Hippocampal formation (tissue), 2 donors: ENCODE measurements at places on chromosomes 3 and 15.
A peak's percentile ranks its signal among the peaks of the same experiment; 100 is the strongest.

DNA sequence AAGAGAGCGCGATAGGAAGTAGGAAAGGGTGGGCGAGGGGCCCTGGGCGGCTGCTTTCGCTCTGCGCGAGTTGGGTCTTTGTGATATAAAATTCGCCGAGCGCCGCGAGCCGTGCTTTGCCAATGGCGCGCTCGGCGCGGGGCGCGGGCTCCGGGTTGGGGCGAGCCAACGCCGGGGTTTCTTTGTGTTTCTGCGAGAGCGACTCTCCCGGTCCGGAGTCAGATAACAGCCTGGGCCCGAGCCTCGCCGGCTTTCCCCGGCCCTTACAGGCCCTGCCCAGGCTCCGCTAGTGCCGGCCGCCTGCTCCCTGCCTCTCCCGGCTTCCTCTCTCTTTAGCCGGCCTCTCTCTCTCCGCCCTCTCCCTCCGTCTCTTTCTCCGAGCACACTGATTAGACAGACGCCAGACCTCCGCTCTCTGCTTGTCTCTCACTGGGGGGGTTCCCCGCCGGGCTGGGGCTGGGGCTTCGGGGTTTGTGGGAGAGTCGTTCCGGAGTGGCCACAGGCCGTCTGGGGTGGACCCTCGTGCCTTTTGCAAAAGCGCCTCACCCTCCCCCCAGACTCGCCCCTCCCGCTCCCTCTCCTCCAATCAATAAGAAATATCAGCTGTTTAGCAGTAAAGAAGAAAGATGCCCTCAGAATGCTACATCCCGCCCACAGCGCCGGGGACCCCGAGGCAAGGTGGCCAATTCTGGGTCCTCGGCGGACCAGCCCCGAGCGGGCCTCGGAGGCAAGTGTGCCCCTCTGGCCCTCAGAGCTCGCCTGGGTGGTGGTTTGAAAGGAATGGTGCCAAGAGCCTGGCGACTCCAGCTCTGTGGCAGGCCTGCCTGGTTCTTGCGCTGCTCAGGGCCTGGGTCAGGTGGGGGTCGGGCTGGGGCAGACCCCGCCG is 2.9 kb downstream of the NR2F2 start:
- DNase-seq = no peak

DNA sequence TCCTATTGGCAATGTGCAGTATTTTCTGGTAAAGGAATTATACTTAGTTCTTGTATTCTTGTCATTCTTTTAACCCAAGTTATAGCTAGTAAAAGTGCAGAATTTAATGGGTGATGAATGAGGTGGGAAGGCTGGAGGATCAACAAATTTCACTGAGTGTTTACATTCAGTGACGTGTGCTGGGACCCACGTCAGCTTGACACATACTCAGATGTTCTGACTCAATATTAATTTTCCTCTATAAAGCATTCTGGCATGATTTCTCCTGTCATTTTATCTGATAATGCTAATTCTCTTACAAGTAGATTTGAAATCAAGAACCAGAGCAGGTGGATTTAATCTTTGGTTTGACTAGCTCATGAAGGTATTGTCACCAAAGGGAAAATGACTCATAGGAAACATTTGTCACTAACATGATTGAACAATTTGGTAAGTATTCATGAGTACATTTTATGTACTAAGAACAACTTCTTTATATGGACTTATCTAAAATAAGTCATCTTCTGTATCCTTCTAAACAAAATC is 71.0 kb upstream of the SYNPR start:
- no peak for DNase-seq

GRCh38 chr3:78090382-78090781 is 1050.5 kb downstream of the ROBO2 start:
- no peak for DNase-seq

- DNase-seq = no peak
Measured at GRCh38 chr3:122295266-122296062, 29.6 kb upstream of the CSTA start.

GRCh38 chr3:72306800-72307341 is 521.9 kb upstream of the PROK2 start:
- DNase-seq = no peak

DNA sequence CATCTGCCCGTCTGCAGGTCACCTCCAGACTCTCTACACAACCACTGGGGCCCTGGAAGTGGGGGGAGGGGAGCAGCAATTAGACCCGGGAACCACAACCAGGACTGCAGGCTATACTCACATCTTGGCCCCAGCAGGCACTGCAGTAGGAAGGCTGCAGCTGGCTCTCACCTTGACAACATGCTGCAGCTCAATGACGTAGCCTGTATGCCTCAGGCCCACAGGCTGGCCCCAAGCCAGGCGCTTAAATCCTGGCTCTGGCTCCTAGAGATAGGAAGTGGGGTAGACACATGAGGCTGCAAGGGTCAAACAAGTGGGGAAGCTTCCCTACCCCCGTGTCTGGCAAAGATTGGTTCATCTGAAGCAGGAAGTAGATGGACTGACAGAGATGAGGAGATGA is 4.6 kb upstream of the QRICH1 start:
- no peak for DNase-seq

- DNase-seq = no peak
Measured at GRCh38 chr3:161305095-161305991, 66.0 kb downstream of the SPTSSB start.

GRCh38 chr3:182303169-182303568 is 490.1 kb upstream of the ATP11B start:
- DNase-seq = no peak

GRCh38 chr3:102078854-102079808 is 229.8 kb downstream of the NFKBIZ start:
- DNase-seq = no peak

DNA sequence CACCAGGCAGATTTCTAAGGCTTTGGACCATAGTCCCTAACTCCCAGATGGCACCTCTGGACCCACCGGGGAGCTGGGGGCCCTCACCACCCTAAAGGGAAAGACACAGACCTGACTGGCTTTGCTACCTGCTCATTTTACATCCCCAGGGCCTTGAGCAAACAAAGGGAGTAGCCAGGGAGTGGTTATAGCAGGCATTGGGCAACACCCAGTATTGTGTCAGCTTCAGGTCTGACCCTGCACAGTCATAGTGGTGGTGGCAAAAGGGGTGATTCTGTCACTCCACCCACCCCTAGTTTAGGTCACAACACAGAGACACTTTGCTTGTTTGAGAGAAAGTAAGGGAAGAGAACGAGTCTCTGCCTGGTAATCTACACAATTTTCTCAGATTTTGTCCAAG is 352.5 kb downstream of the DIPK2A start:
- DNase-seq = no peak

- DNase-seq = no peak
Measured at GRCh38 chr3:27567251-27567650, 83.1 kb upstream of the SLC4A7 start.

DNA sequence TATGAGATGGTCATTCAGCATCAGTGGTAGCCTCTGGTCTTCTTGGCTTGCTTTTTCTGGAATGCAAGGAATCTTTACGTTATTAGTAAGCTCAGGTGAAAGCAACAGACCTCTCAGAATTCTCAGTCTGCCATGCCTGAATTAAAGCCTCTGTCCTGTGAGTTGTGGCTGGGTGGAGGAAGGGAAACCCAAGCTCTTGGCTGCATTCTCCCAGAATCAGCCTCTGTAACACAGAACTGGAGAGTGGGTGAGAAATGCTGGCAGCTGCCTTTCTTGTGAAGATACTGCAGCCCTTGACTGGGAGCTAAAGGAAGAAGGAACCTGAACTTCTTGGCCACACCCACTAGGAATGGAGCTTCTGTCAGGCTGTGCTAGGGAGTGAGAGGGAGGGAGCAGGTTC is 505.8 kb downstream of the EPHA3 start:
- DNase-seq = no peak

DNA sequence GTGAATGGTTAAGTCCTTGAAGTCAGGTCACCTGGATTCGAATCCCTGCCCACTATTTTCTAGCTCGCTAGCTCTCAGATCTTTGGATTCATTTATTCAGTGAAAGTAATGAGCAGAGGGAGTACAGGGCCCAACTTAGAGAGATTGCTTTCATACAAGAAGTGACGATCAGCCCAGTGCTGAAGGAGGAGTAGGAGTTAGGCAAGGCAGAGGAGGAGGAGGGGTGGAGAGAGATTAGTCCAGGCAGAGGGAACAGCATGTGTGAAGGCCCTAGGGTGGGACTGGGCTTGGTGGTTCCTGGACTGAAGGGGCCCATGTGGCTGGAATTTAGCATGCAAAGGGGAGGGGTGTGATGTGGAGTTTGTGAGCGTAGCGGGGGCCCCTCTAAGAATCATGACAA is 3.8 kb upstream of the CHRNA5 start:
- DNase-seq = no peak

DNA sequence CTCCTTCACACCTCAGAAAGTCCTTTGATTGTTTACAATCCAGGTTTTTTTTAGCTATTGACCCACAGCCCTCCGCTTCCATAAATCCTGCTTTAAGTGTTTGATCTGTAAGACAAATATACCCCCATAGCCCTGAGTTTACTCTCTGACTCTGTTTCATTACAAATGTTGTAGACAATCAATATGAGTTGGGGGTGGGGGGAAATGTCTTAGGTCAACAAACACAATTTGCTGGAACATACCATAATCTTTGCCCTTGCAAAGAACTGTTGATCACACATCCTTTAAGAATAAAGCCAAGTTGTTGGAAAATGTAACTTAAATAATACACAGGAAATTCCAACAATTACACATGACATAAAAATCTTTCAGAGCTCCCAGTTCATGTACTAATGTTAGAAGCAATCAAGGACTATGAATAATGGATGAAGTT is 301.8 kb upstream of the SEMA6D start:
- DNase-seq = no peak

DNA sequence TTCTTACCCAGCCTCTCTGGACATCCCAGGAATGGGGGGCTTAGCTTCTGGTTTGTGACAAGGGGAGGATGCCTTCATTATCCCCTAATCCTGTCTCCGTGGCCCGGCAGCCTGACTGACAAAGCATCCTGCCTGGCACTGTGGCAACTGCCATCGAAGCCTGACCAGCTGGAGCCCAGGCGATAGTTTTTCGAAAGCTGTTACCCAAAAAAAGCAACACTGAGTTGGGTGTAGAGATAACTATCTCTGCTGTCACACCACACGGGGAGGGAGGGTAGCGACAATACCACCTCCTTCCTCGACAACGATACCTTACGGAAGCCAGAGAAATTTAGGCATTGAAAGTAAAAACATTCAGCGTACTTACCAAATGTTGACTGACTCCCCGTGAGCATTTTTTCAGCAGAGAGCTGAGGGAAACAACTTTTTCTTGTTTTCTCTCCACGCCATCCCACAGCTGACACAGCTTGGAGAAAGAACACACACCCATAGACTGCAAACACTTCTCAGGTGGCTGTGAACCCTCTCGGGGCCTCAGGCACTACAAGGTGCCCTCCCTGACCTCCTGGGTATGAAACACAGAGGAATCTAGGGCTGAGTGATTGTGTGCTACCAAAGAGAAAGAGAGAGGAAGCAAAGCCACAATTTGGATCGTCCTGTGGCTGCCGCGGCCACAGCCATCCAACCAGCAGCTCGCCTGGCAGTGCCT is 361.9 kb upstream of the ICE2 start:
- DNase-seq = no peak

DNA sequence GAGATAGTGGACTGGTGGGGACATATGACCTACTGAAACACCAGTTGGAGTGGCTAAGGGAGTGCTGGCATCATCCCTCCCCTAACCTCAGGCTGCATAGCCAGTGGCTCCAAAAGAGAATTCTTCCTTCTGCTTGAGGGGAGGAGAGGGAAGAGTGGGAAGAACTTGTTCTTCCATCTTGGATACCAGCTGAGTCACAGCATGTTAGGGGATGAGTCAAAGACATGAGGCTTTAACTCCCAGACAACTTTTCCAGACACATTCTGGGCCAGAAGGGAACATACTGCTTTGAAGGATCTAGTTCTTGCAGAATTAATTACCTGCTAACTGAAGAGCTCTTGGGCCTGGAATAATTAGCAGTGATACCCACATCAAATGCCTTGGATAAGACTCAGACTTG is 36.8 kb upstream of the PEX5L start:
- no peak for DNase-seq

DNA sequence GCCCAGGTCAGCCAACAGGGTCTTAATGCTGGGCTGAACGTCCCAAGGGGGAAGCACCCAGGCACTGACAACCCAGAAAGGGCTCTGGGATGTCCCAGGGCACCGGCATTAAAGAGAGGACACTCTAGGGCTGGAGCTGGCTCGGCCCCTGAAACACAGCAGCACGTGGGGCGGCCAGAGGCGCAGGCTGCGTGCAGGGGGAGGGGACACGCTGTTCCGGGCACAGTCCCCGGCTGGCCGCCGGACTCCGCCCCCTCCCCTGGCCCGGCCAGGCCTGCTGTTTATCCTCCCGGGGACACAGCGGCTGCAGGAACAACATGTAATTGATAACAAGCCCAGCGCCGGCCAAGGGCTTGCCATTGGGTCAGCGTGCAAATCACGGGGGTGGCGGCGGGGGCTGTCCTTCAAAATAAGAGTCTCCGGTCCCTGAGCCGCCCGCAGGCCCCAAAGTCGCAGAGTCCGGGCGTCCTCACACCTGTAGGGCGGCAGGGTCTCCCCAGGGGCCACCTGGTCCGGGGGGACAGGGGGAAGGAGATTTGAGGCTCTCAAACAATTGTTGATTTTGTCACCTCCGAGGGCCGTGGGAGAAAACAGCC is 1.3 kb downstream of the KLF15 start:
- DNase-seq = peak; percentile 94

DNA sequence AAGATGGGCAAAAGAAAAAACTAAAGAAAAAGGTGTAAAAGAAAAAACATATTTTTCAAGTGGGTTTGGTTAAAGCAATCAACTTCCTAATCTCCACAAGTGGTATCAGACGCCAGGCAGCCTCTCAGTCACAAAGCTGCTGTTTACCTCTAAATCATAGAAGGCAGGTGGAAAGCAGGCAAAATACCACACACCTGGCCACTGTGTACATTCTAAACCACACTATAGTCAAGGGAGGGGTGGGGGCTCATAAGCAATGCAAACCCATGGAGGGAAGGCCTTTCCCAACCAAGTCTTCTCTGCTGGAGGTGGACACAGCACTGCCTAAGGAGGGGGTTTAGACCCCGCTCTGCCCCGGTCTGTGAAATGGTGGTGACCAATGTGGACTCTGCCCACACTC is 50.4 kb downstream of the MCF2L2 start:
- no peak for DNase-seq

GRCh38 chr3:50414616-50415015 is 55.3 kb upstream of the TMEM115 start:
- DNase-seq = no peak

DNA sequence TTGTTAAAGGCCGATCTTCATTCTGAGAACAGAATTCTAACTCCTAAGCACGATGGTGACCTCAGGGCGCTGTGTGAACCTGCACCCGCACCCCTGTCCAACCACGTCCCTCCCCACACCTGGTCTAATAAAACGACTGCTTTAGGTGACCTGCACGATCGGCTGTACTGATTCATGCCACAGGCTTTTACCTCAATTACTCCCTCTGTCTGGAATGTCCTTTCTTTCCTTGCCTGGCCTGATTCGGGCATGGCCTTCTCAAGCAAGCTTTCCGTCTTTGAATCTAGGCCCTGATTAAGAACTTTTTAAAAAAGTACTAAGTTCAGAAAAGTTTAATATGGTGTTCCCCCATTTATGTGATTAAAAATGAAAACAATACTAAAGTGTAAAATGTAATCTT is 842 bp upstream of the U2SURP start:
- DNase-seq = no peak

GRCh38 chr3:134406331-134407238 is 32.3 kb upstream of the AMOTL2 start:
- DNase-seq = peak; percentile 85
